ENCODE measurements at places on chromosomes 4 and X. TPM values are rescaled to one million over a fixed set of nuclear protein-coding genes. Genes with fewer than 3 reads are reported as not detected.
A peak's percentile ranks its signal among the peaks of the same experiment; 100 is the strongest.

DNA sequence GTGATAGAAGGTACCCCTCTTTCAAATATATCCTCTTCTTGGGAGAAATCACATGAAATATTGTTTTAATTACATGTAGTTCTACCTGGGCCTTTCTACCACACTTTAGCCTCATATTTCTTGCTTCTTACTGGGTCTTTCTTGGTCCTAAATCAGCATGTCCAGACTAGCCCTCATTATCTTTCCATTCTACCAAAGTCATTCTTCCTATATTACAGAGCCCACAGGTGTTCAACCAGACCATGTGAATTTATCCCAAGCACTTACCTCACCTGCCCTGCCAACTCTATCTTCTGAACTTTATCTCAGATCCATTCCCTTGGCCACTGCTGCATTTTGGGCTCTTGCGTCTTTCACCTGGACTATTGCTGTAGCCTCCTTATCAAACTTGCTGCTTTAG is 11.8 kb upstream of the SOWAHB start:
- no peak overlapping the region for H3K27ac ChIP-seq
- H3K4me1 ChIP-seq = no peaks in the 10 kb centered on the region
- H3K36me3 ChIP-seq = no peaks in the 10 kb centered on the region
- H3K4me3 ChIP-seq = no peak overlapping the region
- no peaks in the 10 kb centered on the region for H3K27me3 ChIP-seq
- no peak for DNase-seq

DNA sequence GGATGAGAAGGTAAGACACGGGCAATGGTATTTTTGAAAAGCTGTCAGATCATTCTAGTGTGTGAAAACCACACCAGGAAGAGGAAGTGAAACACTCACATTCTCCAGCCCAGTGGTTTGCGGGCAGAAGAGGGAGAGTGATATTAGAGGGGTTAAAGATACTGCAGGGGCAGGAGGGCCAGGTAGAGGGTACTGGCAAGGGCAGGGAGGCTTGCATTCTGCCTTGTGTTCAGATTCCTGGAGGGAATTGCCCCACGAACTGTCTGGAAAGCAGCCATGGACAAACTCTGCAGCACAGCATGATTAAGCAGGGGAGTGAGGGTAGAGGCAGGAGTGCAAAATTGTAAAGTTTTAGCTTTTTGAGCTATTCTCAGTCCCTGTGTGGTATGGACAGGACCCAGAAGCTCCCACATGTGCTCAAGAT is 30.9 kb downstream of the NIPAL1 start:
- H3K27ac ChIP-seq = no peak overlapping the region
- peak; percentile 35 for DNase-seq
- peaks cover 49% of the 10 kb centered on the region for H3K4me1 ChIP-seq
- peaks cover 5% of the 10 kb centered on the region for H3K27me3 ChIP-seq

- H3K27ac ChIP-seq = no peak overlapping the region
- H3K27me3 ChIP-seq = no peaks in the 10 kb centered on the region
- H3K36me3 ChIP-seq = no peaks in the 10 kb centered on the region
- H3K4me3 ChIP-seq = no peak overlapping the region
- no peak for DNase-seq
Measured at GRCh38 chrX:119693996-119694451, 1.1 kb upstream of the SEPTIN6 start.

GPR82 gene
- 0.59 TPM for polyA plus RNA-seq

CD38 gene
- polyA plus RNA-seq = 2.1 TPM

GRCh38 chrX:84363051-84363450 is 139.2 kb downstream of the HDX start:
- H3K36me3 ChIP-seq = no peaks in the 10 kb centered on the region
- no peaks in the 10 kb centered on the region for H3K27me3 ChIP-seq
- no peaks in the 10 kb centered on the region for H3K4me1 ChIP-seq
- no peak overlapping the region for H3K27ac ChIP-seq
- no peak overlapping the region for H3K4me3 ChIP-seq

DNA sequence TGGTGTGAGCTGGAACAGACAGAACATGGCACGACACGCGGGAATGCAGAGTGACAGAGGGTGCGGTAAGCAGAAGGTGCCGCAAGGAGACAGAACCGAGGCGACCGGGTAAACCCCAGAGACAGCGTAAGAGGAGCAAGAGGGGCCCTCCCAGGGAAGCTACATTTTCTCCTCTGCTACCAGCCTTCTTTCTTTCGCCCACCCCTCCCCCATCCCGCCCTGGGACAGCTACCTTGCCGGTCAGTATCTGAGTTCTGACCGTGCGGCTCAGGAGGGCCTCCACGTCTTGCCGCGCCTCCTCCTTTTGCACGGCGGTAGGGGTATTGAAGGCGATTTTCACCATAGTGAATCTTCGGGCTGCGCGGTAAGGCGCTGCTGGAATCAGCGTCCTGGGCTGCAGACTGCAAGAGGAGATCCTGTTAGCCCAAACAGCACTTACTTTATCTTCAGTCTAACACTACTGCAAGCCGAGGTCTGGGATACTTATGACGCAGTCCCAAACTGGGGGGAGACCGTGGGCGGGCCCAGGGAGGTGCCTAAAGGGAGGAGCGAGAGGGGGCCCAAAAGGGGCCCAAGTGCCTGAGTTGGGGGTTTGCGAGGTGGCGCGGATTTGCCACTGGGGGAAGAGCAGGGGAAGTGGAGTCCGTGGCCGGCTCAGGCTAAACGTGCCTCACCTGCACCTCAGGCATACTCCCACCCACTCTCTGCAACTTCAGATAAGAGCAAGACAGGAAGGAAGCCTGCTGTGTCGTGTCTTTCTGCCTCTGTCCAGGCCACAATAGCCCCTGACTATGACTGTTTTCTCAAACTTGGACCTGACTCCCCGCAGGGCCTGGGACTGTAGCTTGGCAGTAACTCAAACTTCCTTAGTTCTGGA is at the start of gene ITM2A:
Gene ITM2A, minus strand, starts transcription at position 462 of the 877 bp plus-strand sequence. Its CDS starts 119 bp downstream, at position 343.
- peak; percentile 44 for DNase-seq
- peaks cover 7% of the 10 kb centered on the region for H3K4me1 ChIP-seq
- no peaks in the 10 kb centered on the region for H3K27me3 ChIP-seq

TET2 gene
- polyA plus RNA-seq = 13.8 TPM

GRCh38 chrX:13085526-13085925 is 41.1 kb upstream of the FAM9C start:
- H3K4me1 ChIP-seq = peaks cover 94% of the 10 kb centered on the region
- peak overlapping the region; percentile 58 for H3K4me3 ChIP-seq
- H3K27me3 ChIP-seq = no peaks in the 10 kb centered on the region

COL4A6 gene
- not detected for polyA plus RNA-seq

PDLIM5 gene
- polyA plus RNA-seq = 50.2 TPM

GRCh38 chrX:23503835-23504539 is 163.3 kb upstream of the PRDX4 start:
- H3K27ac ChIP-seq = no peak overlapping the region
- no peaks in the 10 kb centered on the region for H3K4me1 ChIP-seq
- H3K27me3 ChIP-seq = no peaks in the 10 kb centered on the region

GPR119 gene
- not detected for polyA plus RNA-seq

ART3 gene
- polyA plus RNA-seq = not detected

PITX2 gene
- polyA plus RNA-seq = not detected

GRCh38 chr4:17310269-17310652 is 201.6 kb downstream of the QDPR start:
- H3K27ac ChIP-seq = no peak overlapping the region
- no peaks in the 10 kb centered on the region for H3K4me1 ChIP-seq
- H3K4me3 ChIP-seq = no peak overlapping the region
- no peaks in the 10 kb centered on the region for H3K27me3 ChIP-seq
- no peaks in the 10 kb centered on the region for H3K36me3 ChIP-seq

DNA sequence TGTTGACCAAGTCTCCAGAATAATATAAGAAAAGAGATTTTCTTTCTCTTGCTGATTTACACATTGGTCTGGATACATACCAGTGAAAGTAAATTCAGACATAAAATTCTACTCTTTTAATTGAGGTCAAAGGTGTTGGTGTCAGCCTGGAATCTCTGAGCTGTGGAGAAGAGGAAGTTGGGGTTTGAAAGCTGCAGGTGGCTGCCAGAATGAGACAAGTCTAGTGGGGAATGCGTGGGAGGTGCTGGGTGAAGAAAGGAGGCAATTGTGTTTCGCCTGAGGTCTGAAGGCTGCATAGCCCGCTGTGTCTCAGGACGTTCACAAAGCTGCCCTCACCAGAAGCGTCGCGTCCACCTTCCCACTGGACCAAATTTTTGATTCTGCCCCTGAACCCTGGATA is 31.2 kb downstream of the PHEX start:
- H3K27ac ChIP-seq = no peak overlapping the region
- DNase-seq = no peak
- no peaks in the 10 kb centered on the region for H3K4me1 ChIP-seq
- H3K36me3 ChIP-seq = no peaks in the 10 kb centered on the region
- H3K4me3 ChIP-seq = no peak overlapping the region
- H3K27me3 ChIP-seq = no peaks in the 10 kb centered on the region

DNA sequence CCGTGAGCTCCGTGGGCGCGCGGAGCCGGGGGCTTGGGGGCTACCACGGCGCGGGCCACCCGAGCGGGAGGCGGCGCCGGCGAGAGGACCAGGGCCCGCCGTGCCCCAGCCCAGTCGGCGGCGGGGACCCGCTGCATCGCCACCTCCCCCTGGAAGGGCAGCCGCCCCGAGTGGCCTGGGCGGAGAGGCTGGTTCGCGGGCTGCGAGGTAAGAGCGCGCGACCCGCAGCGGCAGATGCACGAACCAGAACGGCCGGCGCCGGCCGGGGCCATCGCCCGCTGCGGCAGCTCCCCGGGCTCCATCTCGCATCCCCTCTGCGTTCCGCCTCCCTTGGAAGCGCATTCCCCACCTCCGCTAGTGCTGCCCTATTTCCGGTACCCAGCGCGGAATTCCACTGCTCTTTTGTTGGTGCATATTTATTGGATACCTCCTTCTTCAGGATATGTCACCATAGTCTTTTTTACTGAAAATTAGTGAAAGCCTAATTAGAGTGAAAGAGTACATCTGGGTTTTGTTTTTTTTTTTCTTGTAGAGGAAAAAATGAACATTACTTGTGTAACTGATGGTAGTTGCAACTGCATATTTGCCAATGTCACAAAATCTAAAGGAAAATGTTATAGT is 797 bp downstream of the PKD2 start:
- H3K4me1 ChIP-seq = peaks cover 6% of the 10 kb centered on the region
- no peak for DNase-seq
- peak overlapping the region; percentile 64 for H3K4me3 ChIP-seq
- no peaks in the 10 kb centered on the region for H3K36me3 ChIP-seq
- no peak overlapping the region for H3K27ac ChIP-seq

DNA sequence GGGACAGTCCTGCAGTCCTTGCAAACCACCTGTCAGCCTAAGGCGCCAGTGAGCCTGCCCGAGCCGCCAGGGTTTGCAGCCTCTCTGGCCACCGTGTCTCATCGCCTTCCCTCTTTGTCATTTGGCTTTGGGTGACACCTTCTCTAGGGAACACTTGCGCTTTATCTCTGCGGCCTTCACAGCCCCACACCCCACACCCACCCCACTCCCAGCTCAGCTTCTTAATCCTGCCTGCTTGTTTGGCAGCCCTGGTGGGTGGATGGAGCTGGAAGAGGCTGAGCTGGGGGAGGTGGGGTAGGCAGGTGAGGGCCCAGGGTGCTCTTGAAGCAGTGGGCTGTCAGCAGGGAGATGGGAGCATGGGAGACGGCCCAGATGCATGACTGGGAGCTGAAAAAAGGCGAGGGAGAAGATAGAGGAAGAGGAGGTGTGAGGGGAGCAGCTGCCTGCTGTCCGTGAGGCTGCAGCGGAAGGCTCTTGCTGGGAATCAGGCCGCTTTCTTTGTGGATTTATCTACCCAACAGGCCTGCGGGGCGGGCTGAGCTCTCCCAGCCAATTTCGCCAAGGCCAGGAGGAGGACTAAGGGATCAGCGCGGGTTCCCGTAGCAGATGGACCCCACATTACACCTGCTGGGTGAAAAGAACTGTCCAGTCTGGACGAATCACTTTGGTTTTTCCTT is 97.5 kb upstream of the STOX2 start:
- no peak overlapping the region for H3K27ac ChIP-seq
- H3K27me3 ChIP-seq = no peaks in the 10 kb centered on the region
- H3K4me1 ChIP-seq = no peaks in the 10 kb centered on the region
- DNase-seq = no peak
- no peaks in the 10 kb centered on the region for H3K36me3 ChIP-seq

GRCh38 chr4:73375328-73375741 is 28.8 kb upstream of the ALB start:
- H3K4me3 ChIP-seq = no peak overlapping the region
- no peaks in the 10 kb centered on the region for H3K27me3 ChIP-seq
- H3K27ac ChIP-seq = no peak overlapping the region
- DNase-seq = no peak

- H3K4me3 ChIP-seq = no peak overlapping the region
- no peak overlapping the region for H3K27ac ChIP-seq
- H3K4me1 ChIP-seq = no peaks in the 10 kb centered on the region
- H3K36me3 ChIP-seq = no peaks in the 10 kb centered on the region
- DNase-seq = no peak
- H3K27me3 ChIP-seq = no peaks in the 10 kb centered on the region
Measured at GRCh38 chrX:134679644-134680043, 21.4 kb upstream of the PLAC1 start.

DNA sequence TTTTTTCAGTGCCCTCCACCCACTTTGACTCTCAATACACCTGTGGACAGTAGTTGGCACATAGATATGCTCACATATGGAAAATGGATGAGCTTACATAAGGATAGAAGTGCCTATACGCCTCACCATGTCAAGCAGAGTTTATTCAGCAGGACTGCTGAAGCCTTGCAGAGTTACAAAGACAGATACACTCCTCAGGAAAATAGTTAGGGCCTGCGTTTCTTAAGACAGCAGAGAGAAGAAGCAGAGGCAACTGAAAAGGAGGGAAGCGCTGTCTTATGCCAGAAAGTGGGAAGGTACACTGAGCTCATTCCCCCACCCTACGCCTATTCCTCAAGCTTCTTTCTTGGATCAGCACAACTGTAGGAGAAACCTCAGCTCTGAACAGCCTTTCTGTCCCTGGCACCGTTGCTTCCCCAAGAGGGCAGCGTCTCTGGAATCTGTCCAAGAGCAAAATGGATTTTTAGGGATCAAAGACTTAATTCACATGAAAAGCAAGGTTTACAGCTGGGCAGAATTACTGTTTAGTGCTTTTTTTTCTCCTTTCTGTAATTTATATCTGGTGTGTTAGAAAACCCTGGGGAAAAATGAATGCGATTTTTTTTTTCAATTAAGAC is 37.3 kb upstream of the MBTPS2 start:
- DNase-seq = no peak
- no peaks in the 10 kb centered on the region for H3K27me3 ChIP-seq
- no peak overlapping the region for H3K27ac ChIP-seq
- H3K36me3 ChIP-seq = no peaks in the 10 kb centered on the region
- no peaks in the 10 kb centered on the region for H3K4me1 ChIP-seq

DNA sequence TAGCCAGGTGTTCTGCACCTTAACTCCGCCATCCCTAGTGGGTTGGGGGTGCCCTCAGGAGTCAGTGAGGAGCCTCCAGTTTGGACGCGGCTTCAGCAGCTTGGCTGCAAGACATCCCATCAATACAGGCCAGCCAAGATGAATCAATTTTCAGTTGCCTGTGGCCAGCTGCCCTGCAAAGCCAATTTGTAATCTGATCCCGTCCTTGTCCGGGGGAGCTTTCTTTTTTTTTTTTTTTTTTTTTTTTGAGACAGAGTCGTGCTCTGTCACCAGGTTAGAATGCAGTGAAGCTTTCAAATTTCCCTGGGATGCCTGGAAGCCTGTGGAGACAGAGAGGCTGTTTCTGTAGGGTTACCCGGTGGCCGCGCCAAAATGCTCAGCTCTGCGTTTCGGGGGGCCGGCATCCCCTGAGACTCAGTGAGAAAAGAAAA is 192.5 kb downstream of the ASMT start:
- no peaks in the 10 kb centered on the region for H3K36me3 ChIP-seq
- no peak for DNase-seq
- no peak overlapping the region for H3K27ac ChIP-seq
- no peaks in the 10 kb centered on the region for H3K4me1 ChIP-seq

- peaks cover 5% of the 10 kb centered on the region for H3K4me1 ChIP-seq
- DNase-seq = no peak
- peaks cover 8% of the 10 kb centered on the region for H3K36me3 ChIP-seq
- no peaks in the 10 kb centered on the region for H3K27me3 ChIP-seq
- no peak overlapping the region for H3K4me3 ChIP-seq
Measured at GRCh38 chr4:13455411-13455810, 28.7 kb downstream of the RAB28 start.

HMGN5 gene
- polyA plus RNA-seq = 3.3 TPM

All from CD8-positive, alpha-beta memory T cell (primary cell).